Body of pancreas (tissue), 4 donors: ENCODE measurements at places on chromosomes 4 and X.
A peak's percentile ranks its signal among the peaks of the same experiment; 100 is the strongest.

GRCh38 chr4:176708771-176709311 lies 83.9 kb downstream of the VEGFC start:
- no peaks in the 10 kb centered on the region for H3K27me3 ChIP-seq
- no peak overlapping the region for H3K4me3 ChIP-seq
- no peaks in the 10 kb centered on the region for H3K36me3 ChIP-seq
- no peaks in the 10 kb centered on the region for H3K4me1 ChIP-seq

GRCh38 chrX:108122748-108123147 lies 31.2 kb downstream of the ATG4A start:
- no peak overlapping the region for H3K27ac ChIP-seq
- no peak overlapping the region for H3K4me3 ChIP-seq
- peaks cover 5% of the 10 kb centered on the region for H3K4me1 ChIP-seq
- no peak for DNase-seq

DNA sequence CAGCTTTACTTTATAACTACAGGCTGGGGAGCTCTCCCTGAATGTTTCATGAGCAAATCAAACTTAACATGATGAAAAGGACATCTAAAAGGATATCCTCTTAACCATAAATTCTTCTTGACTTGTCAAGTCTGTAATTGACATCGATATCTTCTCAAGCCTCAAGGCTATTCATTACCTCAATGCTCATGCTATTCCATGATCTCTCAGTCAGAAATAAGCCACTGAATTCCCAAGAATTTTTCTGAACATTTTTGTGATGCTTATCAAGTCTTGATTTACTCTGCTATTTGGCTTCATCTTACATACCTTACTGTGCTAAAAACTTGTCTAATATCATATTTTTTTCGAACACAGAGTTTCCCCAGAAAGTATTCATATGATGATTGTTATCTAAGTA lies 433.4 kb downstream of the PDGFC start:
- no peak overlapping the region for H3K27ac ChIP-seq
- no peaks in the 10 kb centered on the region for H3K27me3 ChIP-seq
- no peaks in the 10 kb centered on the region for H3K4me1 ChIP-seq
- no peak for DNase-seq
- H3K4me3 ChIP-seq, result no peak overlapping the region

DNA sequence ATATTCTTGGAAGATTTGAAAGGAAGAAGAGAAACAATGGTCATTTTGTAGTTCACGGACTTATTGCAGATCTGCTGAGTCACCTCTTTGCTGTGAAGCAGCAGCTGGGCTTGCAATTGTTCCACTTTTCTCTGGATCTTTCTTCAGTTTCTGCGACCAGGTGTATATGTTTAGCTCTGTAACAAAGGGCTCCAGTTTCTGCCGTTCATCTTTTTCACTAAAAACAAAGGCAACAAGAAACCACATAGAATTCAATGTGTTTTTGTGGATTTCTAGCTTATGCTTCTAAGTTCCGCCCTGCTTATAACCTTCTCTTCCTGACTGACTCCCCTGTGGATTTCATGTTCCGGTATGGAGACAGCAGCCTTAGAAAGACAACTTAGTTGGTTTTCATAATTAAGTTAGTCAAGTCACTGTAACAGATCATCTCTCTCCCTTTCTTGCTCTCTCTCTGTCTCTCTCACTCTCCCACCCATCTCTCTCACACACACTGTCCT lies 121.6 kb upstream of the EPHA5 start:
- no peaks in the 10 kb centered on the region for H3K27me3 ChIP-seq
- H3K4me3 ChIP-seq, result no peak overlapping the region
- H3K27ac ChIP-seq, result no peak overlapping the region
- no peaks in the 10 kb centered on the region for H3K36me3 ChIP-seq
- DNase-seq, result no peak
- H3K4me1 ChIP-seq, result no peaks in the 10 kb centered on the region

DNA sequence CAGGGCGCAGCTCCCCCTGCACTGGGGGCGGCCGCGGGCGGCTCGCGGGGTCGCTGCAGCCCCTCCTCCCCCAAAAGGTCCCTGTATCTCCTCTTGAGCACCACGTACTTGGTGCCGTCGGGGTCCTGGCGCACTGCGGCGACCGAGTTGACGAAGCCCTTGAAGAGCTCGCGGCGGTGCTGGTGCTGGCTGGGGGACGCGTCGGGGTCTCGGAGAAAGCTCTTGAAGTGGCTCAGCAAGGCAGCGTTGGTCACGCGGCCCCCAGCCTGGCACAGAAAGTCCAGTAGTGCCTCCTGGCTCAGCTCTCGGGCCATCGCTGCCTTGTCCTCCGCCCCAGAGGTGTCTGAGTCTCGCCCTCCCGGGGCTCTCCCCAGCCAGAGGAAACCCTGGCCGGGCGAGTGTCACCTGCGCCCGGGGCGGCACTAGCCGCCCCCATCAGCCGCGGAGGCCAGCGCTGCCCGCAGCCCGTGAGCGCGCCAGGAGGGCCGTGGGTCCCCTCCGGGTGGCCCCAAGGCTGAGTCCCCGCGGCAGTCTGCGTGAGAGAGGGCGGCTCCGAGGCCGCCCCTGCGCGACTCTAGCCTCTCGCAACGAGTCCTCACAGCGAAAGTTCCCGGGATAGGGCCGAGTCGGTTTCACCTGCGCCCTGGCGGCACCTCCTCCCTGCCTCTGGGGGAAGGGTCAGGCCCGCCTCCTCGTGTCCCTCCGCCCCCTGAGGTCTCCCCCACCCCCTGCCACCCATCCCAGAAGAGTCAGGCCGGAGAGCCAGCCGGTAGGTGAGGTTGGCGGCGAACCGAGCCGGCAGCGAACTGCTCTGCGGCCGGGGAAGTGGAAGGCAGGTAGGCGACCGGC lies at the start of gene SOWAHB:
SOWAHB (minus strand) TSS at position 609 of the 849 bp plus-strand sequence; CDS start at position 314, 295 bp downstream.
- no peaks in the 10 kb centered on the region for H3K27me3 ChIP-seq
- peak; percentile 95 for DNase-seq
- H3K4me3 ChIP-seq, result peak within 1 kb of the TSS; percentile 32

DNA sequence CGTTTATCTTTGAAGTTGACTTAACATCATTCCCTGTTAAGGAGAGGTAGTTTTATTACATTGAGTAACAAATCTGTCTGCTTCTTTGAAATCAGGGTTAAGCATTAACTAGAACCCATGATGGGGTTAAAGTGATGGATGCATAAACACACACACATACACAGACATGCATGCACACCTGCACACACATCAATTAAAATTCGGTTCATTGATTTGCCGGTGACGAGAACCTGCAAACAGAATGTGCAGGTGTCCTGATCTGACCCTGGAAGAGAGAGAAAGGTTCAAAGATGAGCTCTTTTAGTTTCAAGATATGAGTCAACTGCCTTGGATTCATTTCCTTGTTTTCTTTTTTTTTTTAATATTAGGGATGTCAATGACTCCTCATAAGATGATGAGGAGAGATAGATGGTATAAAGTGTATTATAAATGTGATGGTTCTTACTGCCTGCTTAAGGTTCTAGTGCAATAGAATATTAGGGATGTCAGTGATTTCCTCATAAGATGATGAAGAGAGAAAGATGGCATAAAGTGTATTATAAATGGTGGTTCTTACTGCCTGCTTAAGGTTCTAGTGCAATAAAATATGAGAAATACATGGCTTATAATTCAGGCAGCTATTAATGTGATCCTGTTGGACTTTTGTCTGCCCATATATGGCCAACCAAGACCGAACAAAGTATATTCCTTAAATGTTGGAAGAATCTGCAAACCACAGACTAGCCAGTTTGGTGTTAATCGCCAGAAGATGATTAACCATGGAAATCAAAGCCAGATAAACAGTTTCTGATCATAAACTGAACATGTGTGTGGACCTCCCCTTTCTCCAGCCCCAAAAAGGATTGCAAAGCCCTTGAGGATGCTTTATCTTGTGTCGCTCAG lies 14.1 kb upstream of the CD99 start:
- H3K27ac ChIP-seq, result no peak overlapping the region
- no peaks in the 10 kb centered on the region for H3K4me1 ChIP-seq
- DNase-seq, result no peak
- H3K36me3 ChIP-seq, result no peaks in the 10 kb centered on the region

DNA sequence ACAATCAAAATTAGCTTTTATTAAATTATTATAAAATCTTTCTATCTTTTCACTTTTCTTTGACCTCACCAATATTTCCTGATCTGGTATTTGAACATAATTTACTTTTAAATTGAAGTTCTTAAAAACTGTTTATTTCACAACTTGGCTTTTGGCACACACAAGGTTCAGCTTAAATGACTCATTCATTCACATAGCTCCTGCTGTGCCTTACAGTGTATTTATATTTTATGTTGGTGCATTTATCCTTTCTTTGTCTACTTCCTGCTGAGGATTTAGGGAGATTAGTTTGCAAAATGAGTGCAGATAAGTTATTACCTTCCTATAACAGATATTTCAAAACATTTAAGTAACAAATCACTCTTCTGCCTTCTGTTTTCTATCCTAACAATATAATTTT lies 430.6 kb downstream of the DTHD1 start:
- H3K27me3 ChIP-seq, result no peaks in the 10 kb centered on the region
- no peaks in the 10 kb centered on the region for H3K4me1 ChIP-seq
- H3K4me3 ChIP-seq, result no peak overlapping the region
- DNase-seq, result no peak
- H3K36me3 ChIP-seq, result no peaks in the 10 kb centered on the region
- H3K27ac ChIP-seq, result no peak overlapping the region

GRCh38 chr4:101018836-101019235 lies 328.5 kb downstream of the PPP3CA start:
- no peaks in the 10 kb centered on the region for H3K4me1 ChIP-seq
- H3K27ac ChIP-seq, result no peak overlapping the region
- no peak for DNase-seq
- no peaks in the 10 kb centered on the region for H3K36me3 ChIP-seq
- no peak overlapping the region for H3K4me3 ChIP-seq

DNA sequence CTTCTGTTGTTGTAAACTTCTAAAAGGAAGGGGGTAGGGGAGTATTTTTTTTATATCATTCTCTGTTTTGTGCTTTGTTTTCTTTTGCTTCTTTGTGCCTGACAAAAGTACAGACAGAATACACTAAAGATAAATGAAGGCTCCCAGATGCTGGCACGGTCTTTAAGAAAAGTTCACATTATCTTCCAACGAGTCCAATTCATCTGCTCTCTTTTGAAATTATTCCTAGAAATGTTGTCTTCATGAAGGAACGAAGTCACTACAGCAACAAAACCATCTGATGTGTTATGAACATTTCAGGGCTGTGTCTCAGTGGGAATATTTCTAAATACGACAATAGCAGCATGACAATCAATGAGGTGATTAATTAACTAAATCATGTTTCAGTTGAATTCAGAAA lies 813.8 kb upstream of the HTR2C start:
- H3K27ac ChIP-seq, result no peak overlapping the region
- H3K4me3 ChIP-seq, result no peak overlapping the region
- no peaks in the 10 kb centered on the region for H3K36me3 ChIP-seq

DNA sequence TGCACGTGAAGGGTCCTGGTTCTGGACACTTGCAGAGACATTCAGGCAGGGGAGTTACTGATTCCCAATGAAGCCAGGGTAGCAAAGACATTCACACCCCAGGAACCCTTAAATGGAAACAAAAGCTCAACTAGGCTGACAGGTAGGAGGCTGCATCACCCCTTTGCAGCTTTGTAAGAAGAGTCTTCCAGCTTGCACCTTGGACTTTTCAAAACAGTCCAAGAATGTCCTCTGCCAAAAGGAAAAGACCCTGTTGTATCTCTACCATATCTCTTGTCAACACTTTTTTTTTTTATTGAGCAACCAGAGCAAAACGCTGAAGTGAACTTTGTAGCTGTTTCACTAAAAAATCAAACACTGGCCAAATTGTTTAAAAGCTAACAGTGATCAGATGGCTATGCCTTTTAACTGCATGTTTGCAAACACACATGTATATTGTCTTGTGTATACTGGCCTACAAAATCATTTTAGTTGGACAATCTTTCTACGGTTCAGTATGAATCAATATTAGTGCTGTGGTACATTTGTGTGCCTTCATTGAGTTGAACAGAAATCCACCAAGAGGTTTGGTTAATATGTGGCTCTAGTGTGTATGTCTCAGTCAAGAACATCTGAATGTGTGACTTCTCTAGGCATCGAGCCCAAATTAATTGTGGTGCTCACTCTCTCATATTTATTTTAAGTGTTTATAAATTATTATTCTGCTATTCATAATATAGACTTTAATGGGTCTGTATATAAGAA lies 18.5 kb upstream of the WWC2 start:
- H3K27me3 ChIP-seq, result no peaks in the 10 kb centered on the region
- no peaks in the 10 kb centered on the region for H3K36me3 ChIP-seq
- DNase-seq, result no peak
- no peak overlapping the region for H3K27ac ChIP-seq

DNA sequence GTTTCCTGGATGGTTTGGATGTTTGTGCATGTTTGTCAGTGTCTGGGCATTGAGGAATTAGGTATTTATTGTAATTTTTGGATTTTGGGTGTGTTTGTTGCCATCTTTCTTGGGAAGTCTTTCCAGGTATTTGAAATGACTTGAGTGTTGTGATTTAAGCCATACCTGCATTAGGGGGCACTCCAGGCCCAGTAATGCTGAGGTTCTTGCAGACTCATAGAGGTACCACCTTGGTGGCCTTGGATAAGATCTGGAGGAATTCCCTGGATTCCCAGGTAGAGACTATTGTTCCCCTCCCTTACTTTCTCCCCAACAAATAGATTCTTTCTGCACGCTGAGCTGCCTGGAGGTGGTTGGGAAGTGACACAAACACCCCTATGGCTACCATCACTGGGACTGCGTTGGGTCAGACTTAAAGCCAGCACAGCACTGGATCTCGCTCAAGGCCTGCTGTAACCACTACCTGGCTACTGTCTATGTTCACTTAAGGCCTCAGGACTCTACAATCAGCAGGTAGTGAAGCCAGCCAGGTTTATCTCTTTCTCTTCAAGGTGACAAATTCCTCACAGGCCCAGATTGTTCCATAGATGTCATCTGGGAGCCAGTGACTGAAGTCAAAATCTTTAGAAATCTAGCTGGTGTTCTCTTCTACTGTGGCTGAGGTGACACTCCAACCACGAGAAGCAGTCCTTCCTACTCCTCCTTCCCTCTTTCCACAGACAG lies 643.6 kb downstream of the PDHA2 start:
- no peaks in the 10 kb centered on the region for H3K36me3 ChIP-seq
- no peak overlapping the region for H3K27ac ChIP-seq
- no peak overlapping the region for H3K4me3 ChIP-seq
- no peaks in the 10 kb centered on the region for H3K27me3 ChIP-seq

DNA sequence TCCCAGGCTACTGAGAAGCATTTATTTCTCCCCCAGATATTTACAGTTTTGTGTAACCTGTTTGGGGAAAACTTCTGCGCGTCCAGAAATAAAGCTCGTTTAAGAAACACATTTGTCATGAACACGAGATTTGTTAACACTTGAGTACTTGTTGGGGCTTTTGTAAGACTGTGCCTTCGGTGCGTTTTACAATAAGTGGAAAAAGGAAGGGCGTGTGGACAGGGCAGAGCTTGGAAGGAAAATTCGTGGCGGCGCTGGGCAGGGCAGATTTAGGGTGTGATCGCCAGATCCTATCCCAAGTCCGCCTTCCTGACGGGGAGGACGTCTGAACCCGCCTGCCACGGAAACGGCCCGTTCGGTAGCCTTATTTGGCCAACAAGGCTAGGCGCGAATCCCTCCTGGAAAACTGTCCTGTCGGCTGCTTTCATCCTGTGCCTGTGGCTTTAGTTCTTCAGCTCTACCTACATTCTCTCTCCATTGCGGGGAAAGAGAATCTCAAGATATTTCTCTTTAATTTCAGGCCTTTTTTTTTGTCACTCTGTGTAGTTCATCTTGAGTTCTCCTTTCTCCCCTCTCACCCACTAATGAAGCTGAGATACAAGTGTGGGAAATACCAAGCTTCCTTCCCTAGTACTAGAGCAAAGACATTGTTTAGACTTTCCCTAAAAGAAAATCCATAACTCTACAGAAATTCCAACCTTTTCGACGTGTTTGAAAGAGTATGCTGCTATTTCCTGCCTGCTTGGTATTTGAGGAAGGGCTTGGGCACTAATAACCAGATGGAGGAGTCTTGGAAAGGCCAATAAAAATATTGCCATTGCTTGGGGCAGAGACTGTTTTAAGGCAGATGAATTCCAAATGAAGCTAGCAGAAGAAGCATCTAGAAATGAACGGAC lies 982 bp downstream of the PDLIM5 start:
- peaks cover 44% of the 10 kb centered on the region for H3K4me1 ChIP-seq
- H3K27ac ChIP-seq, result peak overlapping the region; percentile 96
- H3K4me3 ChIP-seq, result peak overlapping the region; percentile 91
- DNase-seq, result peak; percentile 85
